ENCODE measurements at places on chromosomes 3 and 15. TPM values are rescaled to one million over a fixed set of nuclear protein-coding genes. Genes with fewer than 3 reads are reported as not detected.
A peak's percentile ranks its signal among the peaks of the same experiment; 100 is the strongest.

Gene RNF13
- 30.6 TPM for total RNA-seq

- peak within 1 kb of the TSS; percentile 16 for H3K27ac ChIP-seq
- H3K27me3 ChIP-seq, result peaks cover 29% of the 10 kb centered on the region
- peak within 1 kb of the TSS; percentile 65 for H3K4me3 ChIP-seq
- peaks cover 20% of the 10 kb centered on the region for H3K4me1 ChIP-seq
- peak; percentile 80 for DNase-seq
Measured at GRCh38 chr15:72319985-72320671, at the start of gene CELF6. Gene CELF6, minus strand, starts transcription at chr15:72320157. Its CDS starts 283 bp downstream, at chr15:72319874.

- H3K27ac ChIP-seq, result no peak overlapping the region
Measured at GRCh38 chr3:24519368-24520100, 24.9 kb upstream of the THRB start.

DNA sequence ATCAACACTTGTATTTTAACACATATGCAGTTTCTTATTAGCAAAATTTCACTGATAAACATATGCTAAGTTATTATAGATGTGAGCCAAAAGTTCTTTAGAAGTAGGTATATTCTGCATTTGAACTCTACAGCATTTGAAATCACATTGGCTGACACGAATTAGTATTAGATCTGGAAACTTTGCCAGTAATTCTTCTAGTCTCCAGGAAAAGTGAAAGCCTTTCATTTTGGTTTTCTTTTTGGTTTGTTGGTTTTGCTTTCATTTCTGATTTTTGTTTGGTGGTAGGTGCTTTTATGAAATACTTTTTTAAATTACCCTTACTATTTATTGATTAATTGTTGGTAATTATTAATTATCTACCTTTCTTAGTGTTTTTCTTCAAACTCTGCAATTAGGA lies 72.9 kb downstream of the RBMS3 start:
- H3K27ac ChIP-seq, result no peak overlapping the region
- no peaks in the 10 kb centered on the region for H3K36me3 ChIP-seq
- no peaks in the 10 kb centered on the region for H3K27me3 ChIP-seq
- no peak for DNase-seq
- H3K4me1 ChIP-seq, result peaks cover 2% of the 10 kb centered on the region
- H3K4me3 ChIP-seq, result peak overlapping the region; percentile 31

- H3K4me1 ChIP-seq, result no peaks in the 10 kb centered on the region
- no peak for DNase-seq
- no peak overlapping the region for H3K27ac ChIP-seq
- H3K4me3 ChIP-seq, result no peak overlapping the region
- no peaks in the 10 kb centered on the region for H3K27me3 ChIP-seq
Measured at GRCh38 chr3:49076646-49077045, 17.2 kb downstream of the QRICH1 start.

DNA sequence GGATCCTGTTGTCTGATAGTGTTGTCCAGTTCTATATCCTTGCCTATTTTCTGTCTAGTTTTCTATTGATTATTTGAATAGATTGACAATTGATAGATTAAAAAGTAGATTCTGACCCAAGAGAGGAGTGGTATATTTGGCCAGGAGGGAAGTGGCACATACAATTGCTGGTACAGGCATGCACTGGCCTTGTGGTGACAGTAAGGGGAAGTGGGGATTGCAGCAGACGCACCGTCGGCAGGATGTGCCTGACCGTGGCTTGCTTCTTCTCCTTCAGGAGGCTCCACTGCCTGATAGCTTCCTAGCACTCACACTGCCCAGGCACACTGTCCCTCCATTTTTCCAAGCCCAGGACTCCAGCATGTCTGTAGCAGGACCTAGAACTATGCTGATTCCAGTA lies 10.5 kb downstream of the GABRG3 start:
- H3K4me3 ChIP-seq, result no peak overlapping the region
- no peaks in the 10 kb centered on the region for H3K27me3 ChIP-seq
- no peak overlapping the region for H3K27ac ChIP-seq
